ENCODE measurements at places on chromosomes 1 and 21. TPM values are rescaled to one million over a fixed set of nuclear protein-coding genes. Genes with fewer than 3 reads are reported as not detected.

IL24 gene
- total RNA-seq = 1.8 TPM

SH2D2A gene
- total RNA-seq = 6.9 TPM

ERICH3 gene
- not detected for total RNA-seq

TMPRSS3 gene
- total RNA-seq = not detected

HENMT1 gene
- 1.1 TPM for total RNA-seq

RFX5 gene
- total RNA-seq = 34.1 TPM

LENEP gene
- total RNA-seq = not detected

SPATA1 gene
- 2.9 TPM for total RNA-seq
